K562 (cell line): ENCODE measurements at places on chromosomes 2 and 18. TPM values are rescaled to one million over a fixed set of nuclear protein-coding genes. Genes with fewer than 3 reads are reported as not detected.

The NPAS2 gene
- 0.29 TPM in 1 of 2 replicates, not detected in the other for total RNA-seq

The SIGLEC15 gene
- total RNA-seq, result not detected in 2 replicates

The ADRA2B gene
- total RNA-seq, result not detected in 2 replicates

The ING5 gene
- 25.1 and 27.5 TPM in 2 replicates for total RNA-seq

DNA sequence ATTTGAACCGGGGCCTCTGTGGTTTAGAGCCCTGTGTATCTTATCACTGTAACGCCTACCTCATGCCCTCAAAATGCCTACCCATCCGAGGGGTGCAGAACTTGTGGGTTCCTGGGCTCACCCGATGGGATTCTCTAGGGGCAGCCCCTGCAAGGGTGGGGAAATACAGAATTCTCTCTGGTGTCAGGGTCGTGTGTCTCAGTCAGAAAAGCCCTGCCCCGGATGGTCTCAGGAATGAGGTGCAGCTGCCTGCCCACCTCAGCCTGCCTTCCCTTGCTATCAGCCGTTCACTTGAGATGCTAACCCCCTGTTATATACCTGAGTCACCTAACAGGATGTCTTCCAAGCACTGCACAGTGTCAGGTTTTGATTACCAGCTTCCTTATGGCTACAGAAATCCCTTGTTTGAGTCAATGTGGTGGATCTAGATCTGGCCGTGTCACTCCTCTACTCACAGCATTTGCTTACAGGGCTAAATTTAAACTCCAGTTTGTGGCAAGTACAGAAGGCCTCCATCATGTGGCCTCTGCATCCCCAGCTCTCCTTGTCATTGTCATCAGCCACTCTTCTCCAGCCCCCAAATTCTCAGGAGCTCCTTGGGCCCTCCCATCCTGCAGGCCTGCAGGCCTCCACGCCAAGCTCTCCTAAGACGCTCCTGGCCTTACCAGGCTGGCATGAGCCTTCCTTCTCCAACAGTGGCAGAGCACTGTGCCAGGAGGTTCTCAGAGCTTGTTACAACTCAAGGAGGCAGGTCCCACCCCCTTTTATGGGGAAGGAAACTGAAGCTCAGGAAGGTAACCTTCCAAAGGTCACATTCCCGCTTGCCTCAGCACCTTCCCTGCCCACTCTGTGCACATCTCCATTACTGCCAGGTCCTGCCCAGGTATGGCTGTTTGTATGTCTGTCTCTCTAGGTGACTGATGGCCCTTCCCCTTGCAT is 14.3 kb upstream of the MAP3K2 start:
- no peak overlapping the region for H3K4me3 ChIP-seq
- H3K27ac ChIP-seq, result no peak overlapping the region
- DNase-seq, result no peak
- no peaks in the 10 kb centered on the region for H3K36me3 ChIP-seq
- H3K27me3 ChIP-seq, result no peaks in the 10 kb centered on the region

DNA sequence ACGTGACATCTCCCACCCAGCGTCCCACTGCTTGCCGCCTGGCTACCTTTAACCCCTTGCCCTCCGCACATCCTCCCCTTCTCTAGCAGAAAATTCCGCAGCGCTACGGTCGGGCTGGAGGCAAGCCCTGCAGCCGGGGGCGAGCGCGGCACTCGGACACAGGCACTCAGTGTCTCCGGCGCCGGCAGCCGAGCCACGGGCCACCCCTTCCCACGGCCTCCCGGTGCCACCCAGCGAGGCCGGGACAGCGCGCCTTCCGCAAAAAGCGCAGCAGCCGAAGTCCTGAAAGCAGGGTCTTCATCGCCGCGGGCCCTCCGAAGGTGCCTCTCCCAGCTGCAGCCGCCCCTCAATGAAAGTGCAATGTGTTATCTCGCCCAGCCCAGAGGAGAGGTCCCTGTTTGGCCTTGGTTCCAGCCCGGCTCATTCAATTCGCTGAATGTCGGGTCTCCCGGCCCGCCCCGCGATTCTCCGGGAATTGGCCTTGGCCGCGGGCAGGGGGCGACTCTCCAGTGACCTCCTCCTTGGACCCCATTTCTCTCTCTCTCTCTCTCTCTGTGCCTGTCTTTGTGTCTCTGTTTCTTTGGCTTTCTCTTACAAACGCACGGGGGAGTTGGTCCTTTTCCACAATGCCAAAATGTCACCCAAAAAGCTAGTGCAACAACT is 1.1 kb downstream of the DLGAP1 start:
- H3K27ac ChIP-seq, result no peak overlapping the region
- no peak for DNase-seq
- no peak overlapping the region for H3K4me3 ChIP-seq
- no peaks in the 10 kb centered on the region for H3K27me3 ChIP-seq
- no peaks in the 10 kb centered on the region for H3K36me3 ChIP-seq

GRCh38 chr18:2480536-2480935 is 90.8 kb downstream of the METTL4 start:
- H3K4me3 ChIP-seq, result no peak overlapping the region
- no peaks in the 10 kb centered on the region for H3K4me1 ChIP-seq
- H3K27ac ChIP-seq, result no peak overlapping the region
- H3K36me3 ChIP-seq, result no peaks in the 10 kb centered on the region
